Glomerular endothelial cell (primary cell): ENCODE measurements at places on chromosomes 5 and 9. TPM values are rescaled to one million over a fixed set of nuclear protein-coding genes. Genes with fewer than 3 reads are reported as not detected.

GRCh38 chr5:68258531-68258930, 43.0 kb downstream of the PIK3R1 start:
- DNase-seq = no peak

MAMDC4 gene
- total RNA-seq = 1.4 and 3.4 TPM in 2 replicates

- no peak for DNase-seq
Measured at GRCh38 chr5:139150367-139150999, 47.7 kb downstream of the SIL1 start.

GABRA6 gene
- not detected in 2 replicates for total RNA-seq

BRINP1 gene
- total RNA-seq = 0.12 TPM in 1 of 2 replicates, not detected in the other

DNA sequence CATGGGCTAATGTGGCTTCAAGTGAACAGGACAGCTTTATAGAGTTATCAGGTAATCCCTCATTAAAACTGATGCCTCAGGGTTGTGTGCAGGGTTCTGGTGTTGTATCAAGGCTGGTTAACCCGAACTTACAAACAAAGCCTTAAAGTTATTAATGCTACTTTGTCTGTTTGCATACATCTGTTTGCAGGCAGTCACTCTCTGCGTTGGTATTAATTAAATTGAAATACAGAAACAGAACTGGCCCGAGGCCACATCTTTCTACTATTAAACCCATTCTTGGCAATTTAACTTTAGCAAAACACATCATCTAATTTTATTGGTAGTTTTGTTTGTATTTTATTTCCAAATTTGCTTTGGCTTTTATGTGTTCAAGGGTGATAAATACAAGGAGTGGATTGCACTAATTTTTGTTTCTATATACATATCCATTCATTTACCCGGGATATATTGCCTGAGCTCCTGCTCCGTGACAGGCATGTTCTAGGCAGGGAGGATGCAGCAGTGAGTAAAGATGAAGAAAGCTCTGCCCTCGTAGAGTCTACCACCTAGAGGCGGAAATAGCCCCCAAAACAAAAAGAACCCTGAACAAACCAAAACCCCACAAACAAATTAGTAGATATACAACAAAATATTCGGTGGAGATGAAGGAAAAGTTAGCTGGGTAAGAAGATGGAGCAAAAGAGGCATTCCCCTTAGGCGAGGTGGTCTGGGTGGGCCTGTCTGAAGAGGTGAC, 164.2 kb downstream of the MACROH2A1 start:
- no peak for DNase-seq

DNA sequence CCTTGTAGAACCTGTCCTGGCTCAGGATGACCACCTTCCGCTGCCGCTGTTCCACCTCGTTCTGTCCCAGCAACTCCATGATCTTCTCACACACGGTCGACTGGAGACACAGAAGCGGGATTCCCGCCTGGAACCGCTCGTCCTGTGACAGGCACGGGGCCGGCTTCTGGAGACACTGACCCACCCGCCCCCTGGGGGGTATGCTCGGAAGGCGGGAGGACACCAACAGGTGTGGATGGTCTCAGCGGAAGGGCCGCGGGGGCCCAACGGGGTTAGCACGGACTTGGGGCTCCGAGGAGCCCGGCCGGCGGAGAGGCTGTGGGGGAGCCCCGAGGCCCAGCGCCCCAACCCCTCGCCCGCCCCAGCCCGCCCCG, 530 bp downstream of the UCK1 start:
- DNase-seq = no peak

DNA sequence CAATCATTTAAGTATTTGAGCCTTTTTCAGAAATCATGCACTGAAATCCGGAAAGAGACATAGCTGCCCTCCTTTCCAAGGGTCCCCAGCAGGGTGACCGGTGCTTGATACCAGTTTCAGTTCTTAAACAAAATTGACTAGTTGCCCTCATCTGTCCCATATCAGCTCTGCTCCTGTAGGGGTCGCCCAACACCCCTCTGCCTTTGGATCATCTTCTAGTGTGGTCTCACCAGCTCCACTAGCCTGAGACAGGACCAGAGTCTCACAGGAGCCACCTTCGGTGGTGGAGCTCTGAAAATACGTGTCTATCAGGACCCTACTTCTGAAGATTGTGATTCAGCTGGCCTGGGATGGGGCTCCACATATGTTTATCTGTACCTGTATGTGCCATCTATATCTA, 428.2 kb downstream of the ENC1 start:
- no peak for DNase-seq

DNA sequence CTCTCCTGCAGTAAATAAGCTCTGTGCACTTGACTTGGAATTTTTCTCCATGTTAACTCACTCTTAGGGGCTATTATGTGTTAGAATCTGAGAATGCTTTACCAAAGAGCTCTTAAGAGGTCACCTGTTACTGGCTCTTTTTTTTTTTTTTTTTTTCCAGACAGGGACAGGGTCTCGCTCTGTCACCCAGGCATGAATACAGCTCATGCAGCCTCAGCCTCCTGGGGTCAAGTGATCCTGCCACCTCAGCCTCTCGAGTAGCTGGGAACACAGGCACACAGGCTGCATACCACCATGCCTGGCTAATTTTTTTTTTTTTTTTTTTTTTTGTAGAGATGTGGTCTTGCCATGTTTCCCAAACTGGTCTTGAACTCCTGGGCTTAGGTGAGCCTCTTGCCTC, 22.1 kb downstream of the HMGXB3 start:
- no peak for DNase-seq

GRCh38 chr5:59178071-59178470, 595.2 kb downstream of the RAB3C start:
- DNase-seq = no peak

DNA sequence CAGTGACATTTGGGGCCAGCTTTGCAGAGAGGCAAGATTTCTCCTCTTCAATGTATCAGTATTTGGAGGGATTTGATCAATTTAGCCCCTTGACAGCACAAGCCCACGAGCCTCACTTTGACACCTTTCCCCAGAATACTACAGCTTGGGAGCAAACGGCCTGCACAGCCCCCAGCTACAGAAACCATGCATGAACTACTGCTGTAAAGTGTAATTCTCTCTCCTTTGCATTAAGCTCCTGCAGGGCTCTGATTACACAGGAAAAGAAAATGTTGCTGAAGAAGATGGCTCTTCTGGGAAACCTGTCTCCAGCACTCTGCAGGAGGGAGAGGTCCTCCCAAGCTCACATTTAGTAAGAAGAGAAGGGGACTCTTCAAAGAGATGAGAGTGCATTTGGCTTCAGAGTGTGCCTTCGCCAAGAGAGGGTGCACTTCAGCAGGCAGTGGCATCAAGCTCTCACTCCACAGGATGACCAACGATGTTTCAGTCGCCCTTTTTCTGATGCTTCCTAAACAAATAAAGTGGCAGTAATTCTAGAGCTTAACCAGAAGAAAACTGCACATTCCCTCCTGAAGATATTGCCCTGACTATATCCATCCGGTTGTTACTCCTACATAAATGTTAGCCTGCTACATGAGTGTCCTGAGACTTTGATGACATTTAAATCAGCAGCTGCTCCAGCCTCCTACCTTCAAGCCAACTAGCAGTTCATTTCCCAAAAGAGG, 272.2 kb downstream of the AUH start:
- no peak for DNase-seq

GRCh38 chr5:170161069-170161468, 55.4 kb downstream of the FOXI1 start:
- no peak for DNase-seq

- no peak for DNase-seq
Measured at GRCh38 chr9:110472111-110472510, 107.4 kb downstream of the SVEP1 start.

GRCh38 chr5:140833993-140834392, at the start of gene PCDHA7:
TSS of gene PCDHA7 (plus strand) at chr5:140834269. CDS start at chr5:140834384, 115 bp downstream.
- no peak for DNase-seq

DNA sequence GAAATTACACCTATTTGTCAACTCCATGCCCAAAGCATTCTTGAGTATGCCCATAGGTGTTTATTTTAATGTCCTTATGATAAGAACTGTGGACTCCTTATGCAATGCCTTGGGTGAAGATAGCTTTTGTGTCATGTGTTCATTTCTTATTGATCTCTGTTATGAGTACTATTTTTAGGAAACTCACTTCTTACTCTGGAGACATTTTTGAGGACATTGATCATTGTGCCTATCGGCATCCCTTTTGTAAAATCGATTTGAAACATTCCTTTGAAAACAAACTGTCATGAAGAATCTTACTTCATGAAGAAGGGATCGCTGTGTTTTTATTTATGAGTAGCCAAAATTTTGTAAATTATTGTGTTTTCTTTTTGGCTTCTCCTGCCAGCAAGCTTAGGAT, 257.3 kb downstream of the NTRK2 start:
- no peak for DNase-seq

OTP gene
- not detected in 2 replicates for total RNA-seq

PCDHGB2 gene
- total RNA-seq = 3.8 and 4.7 TPM in 2 replicates

DNA sequence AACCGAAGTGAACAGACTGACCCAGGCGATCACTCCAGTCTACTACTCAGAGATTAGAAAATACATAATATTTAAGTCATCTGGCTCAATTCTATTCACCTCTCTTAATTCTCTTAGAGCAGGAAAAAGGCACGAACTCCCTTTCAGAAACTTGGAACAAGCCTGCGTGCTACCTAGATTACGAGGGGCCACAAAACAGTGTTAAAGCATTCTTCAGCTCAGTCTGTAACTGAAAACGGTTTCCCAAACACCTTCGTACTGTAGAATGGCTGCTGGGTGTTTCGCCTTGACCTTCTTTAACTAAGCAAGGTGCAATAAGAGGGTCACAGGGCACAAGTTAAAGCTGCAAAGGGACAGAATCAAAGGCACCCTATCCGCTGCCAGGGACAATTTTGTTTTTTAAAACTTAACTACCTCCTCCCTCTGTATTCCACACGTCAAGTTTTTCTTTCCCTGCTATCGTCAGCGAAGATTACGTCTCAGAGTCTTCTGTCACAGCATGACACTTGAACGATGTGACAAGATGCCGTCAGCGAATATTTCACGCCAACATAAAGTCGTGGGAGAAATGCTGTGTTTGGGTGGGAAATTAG, 687 bp downstream of the LYSMD3 start:
- no peak for DNase-seq

UNC13B gene
- total RNA-seq = 32.3 and 38.9 TPM in 2 replicates

ATP10B gene
- under 0.01 TPM in 1 of 2 replicates, not detected in the other for total RNA-seq

FBN2 gene
- 21.4 and 41.2 TPM in 2 replicates for total RNA-seq

DNA sequence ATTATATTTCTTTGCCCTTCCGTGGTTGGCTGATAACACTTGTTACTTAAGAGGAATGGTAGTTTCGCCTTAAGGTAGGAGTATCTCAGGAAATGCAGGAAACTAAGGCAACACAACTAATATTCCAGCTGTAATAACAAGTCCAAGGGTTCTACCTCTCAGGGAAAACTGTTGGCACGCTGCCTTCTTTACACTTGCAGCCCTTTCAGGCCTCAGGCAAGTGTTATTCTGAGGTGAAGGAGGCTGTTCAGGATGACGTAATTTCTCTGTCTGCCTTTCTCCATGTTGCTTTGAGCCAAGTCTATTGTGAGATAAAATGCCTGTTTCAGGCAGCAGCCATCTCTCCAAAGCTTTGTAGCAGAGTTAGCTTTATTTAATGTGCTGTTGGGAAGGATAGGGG, 38.0 kb downstream of the VCAN start:
- peak; percentile 64 for DNase-seq

ADAMTS19 gene
- total RNA-seq = under 0.01 and 0.48 TPM in 2 replicates

ANGPTL2 gene
- 25.5 and 52.3 TPM in 2 replicates for total RNA-seq
